ENCODE measurements at places on chromosomes 5 and 9.

GRCh38 chr5:88602584-88602983, 280.4 kb downstream of the MEF2C start:
- DNase-seq: peak; percentile 39

DNA sequence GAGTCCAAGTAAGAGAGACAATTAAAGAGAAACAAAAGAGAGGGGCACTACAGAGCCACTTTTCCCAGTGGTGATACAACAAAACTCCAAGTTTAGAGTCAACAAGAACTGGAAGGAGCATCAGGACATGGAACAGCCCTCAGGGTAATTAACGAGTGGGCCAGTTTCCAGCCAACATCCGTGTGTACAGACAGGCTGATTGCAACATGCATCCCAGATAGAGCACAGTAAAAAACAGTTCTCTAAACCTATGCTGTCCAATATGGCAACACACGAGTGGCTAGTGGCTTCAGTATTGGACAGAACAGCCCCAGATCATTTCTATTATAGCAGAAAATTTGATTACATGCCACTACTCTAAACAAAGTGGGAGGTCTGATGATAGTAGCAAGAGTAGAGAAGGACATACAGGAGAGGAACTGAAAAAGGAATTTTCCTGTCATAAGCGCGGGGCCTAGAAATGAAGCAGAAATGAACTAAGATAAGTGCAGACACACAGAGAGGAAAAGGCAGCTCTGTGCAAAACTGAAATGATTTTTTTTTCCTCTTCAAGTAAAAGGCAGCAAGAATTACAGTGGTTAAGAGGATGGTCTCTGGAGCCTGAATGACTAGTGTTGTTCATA, 175.6 kb upstream of the CCNG1 start:
- DNase-seq: no peak

- DNase-seq: no peak
Observed at GRCh38 chr9:130639866-130640555, 24.4 kb upstream of the PRDM12 start.

DNA sequence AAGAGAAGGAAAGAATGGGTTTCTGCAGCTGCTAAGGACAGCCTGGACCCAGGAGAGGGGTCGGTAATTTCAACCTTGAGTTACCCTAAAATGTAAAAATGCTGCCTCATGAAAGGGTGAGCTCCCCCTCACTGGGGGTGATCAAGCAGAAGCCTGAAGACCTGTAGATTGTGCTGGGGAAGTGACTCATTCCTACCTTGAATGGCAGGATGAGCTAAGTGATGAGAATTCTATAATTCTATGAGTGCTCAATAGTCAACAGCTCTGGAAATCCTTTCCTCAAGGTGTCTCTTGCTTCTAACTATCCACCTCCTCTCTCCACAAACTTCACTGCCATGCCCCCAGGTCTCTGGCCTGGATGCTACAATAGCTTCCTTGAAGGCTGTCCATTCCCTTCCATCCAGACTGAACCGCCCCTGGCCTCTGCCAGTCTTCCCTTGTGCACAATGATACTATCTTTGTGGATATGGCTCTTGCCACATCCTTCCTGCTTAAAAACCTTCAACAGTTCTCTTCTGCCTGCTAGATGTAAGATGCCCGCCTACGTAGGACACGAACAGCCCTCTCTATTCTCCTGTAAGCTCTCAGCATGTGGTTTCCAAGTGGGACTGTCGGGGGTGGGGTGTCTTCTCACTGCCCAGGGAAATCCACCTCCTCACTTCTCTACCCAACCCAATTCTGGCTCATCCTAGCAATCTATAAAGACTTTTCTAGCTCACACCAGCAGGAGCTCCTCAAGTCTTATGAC, 50.6 kb downstream of the PTPN3 start:
- no peak for DNase-seq

- no peak for DNase-seq
Observed at GRCh38 chr9:97753975-97754374, 56.8 kb upstream of the XPA start.

Measured in right cardiac atrium (tissue), 5 donors.